ENCODE measurements at places on chromosomes 16 and 17. TPM values are rescaled to one million over a fixed set of nuclear protein-coding genes. Genes with fewer than 3 reads are reported as not detected.

The ZP2 gene
- total RNA-seq, result not detected

The LGALS9B gene
- not detected for total RNA-seq

- no peak for DNase-seq
- H3K27ac ChIP-seq, result no peak overlapping the region
- H3K36me3 ChIP-seq, result peaks cover 16% of the 10 kb centered on the region
- no peak overlapping the region for H3K4me3 ChIP-seq
These were observed 83.3 kb downstream of the KATNIP start for GRCh38 chr16:27633221-27633620.

GRCh38 chr16:81661082-81661481 lies 118.0 kb upstream of the PLCG2 start:
- H3K4me1 ChIP-seq, result no peaks in the 10 kb centered on the region
- peaks cover 19% of the 10 kb centered on the region for H3K36me3 ChIP-seq
- no peak overlapping the region for H3K27ac ChIP-seq
- H3K4me3 ChIP-seq, result no peak overlapping the region
- no peak for DNase-seq

DNA sequence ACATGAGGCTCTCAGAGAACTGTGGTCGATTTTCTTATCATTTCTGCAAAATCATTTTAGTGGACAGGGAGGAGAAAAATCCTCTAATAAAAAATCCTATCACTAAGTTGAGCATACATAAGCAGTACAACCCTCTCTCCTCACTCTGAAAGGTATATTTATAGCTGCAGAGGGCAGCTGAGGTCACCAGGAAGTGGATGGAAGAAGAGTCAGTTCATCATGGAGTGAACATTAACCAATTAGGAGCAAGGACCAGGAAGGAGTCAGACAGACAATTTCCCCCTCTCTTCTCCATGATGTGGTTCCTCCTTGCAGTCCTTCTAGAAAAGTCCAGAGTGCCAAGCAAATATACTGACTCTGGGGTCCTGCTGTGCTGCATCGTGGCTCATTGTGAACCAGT lies 253.7 kb downstream of the TOX3 start:
- H3K27ac ChIP-seq, result no peak overlapping the region
- no peaks in the 10 kb centered on the region for H3K27me3 ChIP-seq
- H3K4me1 ChIP-seq, result no peaks in the 10 kb centered on the region
- H3K36me3 ChIP-seq, result no peaks in the 10 kb centered on the region

- DNase-seq, result no peak
- no peak overlapping the region for H3K4me3 ChIP-seq
- H3K36me3 ChIP-seq, result peaks cover 44% of the 10 kb centered on the region
- no peak overlapping the region for H3K27ac ChIP-seq
- H3K4me1 ChIP-seq, result peaks cover 19% of the 10 kb centered on the region
These were observed 11.7 kb upstream of the TMED6 start for GRCh38 chr16:69363281-69363717.

Measured in activated CD4-positive, alpha-beta T cell treated with anti-CD3 and anti-CD28 coated beads for 36 hours (primary cell).